Left cardiac atrium (tissue), 4 donors: ENCODE measurements at places on chromosomes 7 and 10. TPM values are rescaled to one million over a fixed set of nuclear protein-coding genes. Genes with fewer than 3 reads are reported as not detected.

- no peak for DNase-seq
Measured at GRCh38 chr10:46560952-46561351, 4.5 kb upstream of the GPRIN2 start.

DNA sequence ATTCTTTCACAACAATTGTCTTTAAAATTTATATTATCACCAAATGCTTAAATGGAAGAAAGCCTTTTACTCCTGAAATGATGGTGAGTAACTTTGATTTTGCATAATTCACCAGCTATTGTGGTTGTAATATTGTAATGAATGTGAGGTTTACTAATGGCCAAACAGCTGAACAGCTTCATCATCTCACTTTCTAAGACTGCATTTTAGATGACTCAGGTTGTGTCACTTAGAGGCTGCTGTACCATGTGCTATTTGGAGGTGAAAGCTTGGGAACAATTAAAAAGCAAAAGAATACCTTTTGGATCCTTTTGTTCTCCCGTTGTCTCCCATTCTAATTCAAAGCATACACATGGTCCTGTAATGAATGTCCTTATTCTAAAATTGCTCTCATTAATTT is 604.0 kb upstream of the PFKP start:
- no peak for DNase-seq

DNA sequence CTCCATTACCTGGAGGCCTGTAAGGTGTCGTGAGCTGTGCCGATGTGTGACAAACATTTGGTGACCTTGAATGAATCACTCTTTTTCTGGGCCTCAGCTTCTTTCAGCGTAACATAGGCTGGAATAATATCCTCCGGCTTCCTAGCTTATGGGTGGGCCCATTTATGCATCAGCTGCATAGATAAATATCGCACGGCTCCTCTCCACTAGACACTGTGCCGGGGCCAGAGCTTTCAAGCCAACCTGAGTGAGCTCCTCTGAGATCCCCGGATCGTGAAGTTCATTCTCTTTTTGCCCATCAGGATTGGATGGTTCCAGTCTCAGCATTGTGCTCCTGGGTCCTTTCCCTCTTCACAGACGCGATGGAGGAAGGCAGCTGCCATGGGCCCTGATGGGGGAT is 574.3 kb upstream of the FOXK1 start:
- DNase-seq, result no peak

DNA sequence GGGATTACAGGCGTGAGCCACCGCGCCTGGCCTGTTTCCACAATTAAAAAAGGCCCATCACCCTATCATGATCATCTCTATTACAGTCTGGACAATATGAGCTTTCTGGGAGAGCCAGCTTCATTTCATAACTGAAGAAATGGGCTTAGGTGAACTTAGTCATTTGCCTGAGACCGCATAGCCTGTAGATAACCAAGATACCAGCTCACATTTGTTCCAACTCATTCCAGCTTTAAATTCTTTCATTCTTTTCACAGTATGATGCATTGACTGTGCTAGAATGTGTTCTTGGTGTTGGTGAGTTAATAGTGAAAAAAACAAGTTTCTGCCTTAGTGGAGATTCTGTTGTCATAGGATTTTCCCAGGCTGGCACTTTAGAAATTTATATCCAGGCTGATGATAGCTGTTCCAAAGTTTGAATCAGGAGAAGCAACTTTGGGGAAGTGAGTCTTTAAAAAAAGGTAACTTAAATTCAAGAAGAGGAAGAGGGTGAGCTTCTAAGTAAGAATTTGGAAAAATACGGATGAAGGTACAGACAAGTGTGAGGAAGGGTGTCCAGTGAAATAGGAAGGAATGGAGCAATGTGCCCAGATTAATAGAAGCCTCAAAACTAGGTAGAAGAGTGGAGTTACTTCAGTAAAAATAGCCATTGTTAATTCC is 2.1 kb upstream of the H2AZ2 start:
- no peak for DNase-seq

GRCh38 chr10:31319602-31320549 is 860 bp downstream of the ZEB1 start:
- DNase-seq, result peak; percentile 55

The SPDYE5 gene
- total RNA-seq, result not detected
